ENCODE measurements at places on chromosomes 4 and X.

- H3K36me3 ChIP-seq, result no peaks in the 10 kb centered on the region
- no peak overlapping the region for H3K4me3 ChIP-seq
- DNase-seq, result no peak
- H3K27me3 ChIP-seq, result no peaks in the 10 kb centered on the region
- no peak overlapping the region for H3K27ac ChIP-seq
Measured at GRCh38 chr4:182175788-182176519, 67.2 kb upstream of the TENM3 start.

DNA sequence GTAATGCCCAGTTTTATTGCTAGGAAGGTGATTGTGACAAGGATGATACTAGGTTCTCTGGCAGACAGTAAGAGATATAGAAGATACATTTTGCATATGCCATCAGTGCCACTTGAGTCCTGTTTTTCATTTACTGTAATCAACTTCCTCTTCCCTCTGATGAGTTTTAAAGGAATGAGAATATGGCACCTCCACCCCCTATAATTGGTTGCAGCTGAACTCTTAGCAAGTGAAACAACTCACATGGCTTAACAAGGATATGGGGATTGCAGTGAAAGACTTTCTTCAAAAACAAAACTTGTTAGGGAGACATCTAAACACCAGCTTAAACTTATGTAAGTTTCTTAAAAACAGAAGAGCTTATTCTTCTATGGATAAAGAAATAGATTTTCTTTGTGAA, 90.0 kb downstream of the AREG start:
- H3K36me3 ChIP-seq, result no peaks in the 10 kb centered on the region
- H3K4me3 ChIP-seq, result no peak overlapping the region
- H3K27me3 ChIP-seq, result peaks cover 2% of the 10 kb centered on the region

GRCh38 chr4:173231916-173232315, 63.3 kb downstream of the GALNT7 start:
- H3K27ac ChIP-seq, result no peak overlapping the region
- H3K27me3 ChIP-seq, result no peaks in the 10 kb centered on the region
- H3K4me3 ChIP-seq, result no peak overlapping the region
- no peak for DNase-seq

DNA sequence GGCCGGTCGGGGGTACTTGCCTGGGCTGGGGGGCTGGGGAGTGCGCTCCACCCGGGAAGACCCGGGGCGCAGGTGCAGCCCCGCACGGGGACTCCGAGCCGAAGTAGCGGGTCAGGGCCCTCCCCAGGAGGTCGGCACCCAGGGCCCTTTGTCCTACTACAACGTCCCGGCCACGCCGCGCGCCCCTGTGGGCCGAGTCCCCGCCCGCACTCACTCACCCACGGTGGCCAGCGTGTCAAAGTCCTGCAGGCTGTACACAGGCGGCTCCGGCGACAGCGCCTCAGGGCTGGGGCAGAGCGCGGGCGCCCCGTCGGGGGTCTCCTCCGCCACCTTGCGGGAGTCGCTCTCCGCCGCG, 602 bp downstream of the PRKX start:
- peak; percentile 9 for DNase-seq
- H3K36me3 ChIP-seq, result peaks cover 15% of the 10 kb centered on the region
- peaks cover 27% of the 10 kb centered on the region for H3K4me1 ChIP-seq
- H3K27me3 ChIP-seq, result no peaks in the 10 kb centered on the region
- no peak overlapping the region for H3K27ac ChIP-seq
- H3K4me3 ChIP-seq, result peak overlapping the region; percentile 86

DNA sequence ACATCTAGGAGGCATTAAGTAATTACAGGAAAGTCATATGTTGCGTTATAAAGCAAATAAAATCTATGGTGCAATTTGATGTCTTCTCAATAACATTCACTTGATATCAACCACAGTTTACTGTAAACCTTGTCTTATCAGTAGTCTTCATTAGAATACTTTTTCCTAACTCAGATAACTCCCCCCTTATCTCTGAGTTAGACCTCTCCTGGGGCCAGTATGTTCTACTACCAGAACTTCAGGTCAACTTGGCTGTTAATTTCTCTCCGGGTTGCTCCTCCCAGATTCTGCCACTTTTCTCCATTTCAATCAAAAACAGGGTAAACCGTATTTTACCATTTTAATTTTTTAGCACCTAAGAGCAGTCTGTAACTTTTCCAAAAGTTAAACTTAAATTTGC, 50.0 kb downstream of the KDR start:
- H3K27me3 ChIP-seq, result peaks cover 17% of the 10 kb centered on the region
- no peak for DNase-seq
- H3K27ac ChIP-seq, result no peak overlapping the region
- H3K36me3 ChIP-seq, result no peaks in the 10 kb centered on the region
- peaks cover 10% of the 10 kb centered on the region for H3K4me1 ChIP-seq

- no peaks in the 10 kb centered on the region for H3K36me3 ChIP-seq
- H3K4me1 ChIP-seq, result no peaks in the 10 kb centered on the region
- no peak for DNase-seq
- no peak overlapping the region for H3K4me3 ChIP-seq
- peaks cover 5% of the 10 kb centered on the region for H3K27me3 ChIP-seq
Measured at GRCh38 chr4:186002853-186003252, 66.1 kb upstream of the TLR3 start.

GRCh38 chr4:88381123-88381522, 2.5 kb downstream of the HERC6 start:
- H3K27me3 ChIP-seq, result no peaks in the 10 kb centered on the region
- peaks cover 3% of the 10 kb centered on the region for H3K36me3 ChIP-seq
- H3K4me3 ChIP-seq, result no peak overlapping the region
- H3K27ac ChIP-seq, result peak overlapping the region; percentile 85
- H3K4me1 ChIP-seq, result peaks cover 36% of the 10 kb centered on the region

Data from activated CD8-positive, alpha-beta T cell treated with anti-CD3 and anti-CD28 coated beads for 36 hours (primary cell).